ENCODE measurements at places on chromosomes 1 and 21. TPM values are rescaled to one million over a fixed set of nuclear protein-coding genes. Genes with fewer than 3 reads are reported as not detected.

Gene OR10Z1
- not detected for total RNA-seq

Gene KIAA1614
- total RNA-seq = 9.2 TPM

Gene LORICRIN
- total RNA-seq = not detected

Gene DMBX1
- not detected for total RNA-seq

Gene OR6N1
- not detected for total RNA-seq

Gene PSEN2
- 11.3 TPM for total RNA-seq

Gene ACTN2
- total RNA-seq = not detected

All from bronchus fibroblast of lung (primary cell).